ENCODE measurements at places on chromosomes 3 and 15.
A peak's percentile ranks its signal among the peaks of the same experiment; 100 is the strongest.

GRCh38 chr3:27789420-27789819 lies 67.3 kb upstream of the EOMES start:
- DNase-seq: no peak

- DNase-seq: no peak
These were observed 76.0 kb downstream of the P2RY1 start for GRCh38 chr3:152910966-152911365.

- DNase-seq: no peak
These were observed 12.5 kb downstream of the MAPK6 start for GRCh38 chr15:52031556-52031955.

DNA sequence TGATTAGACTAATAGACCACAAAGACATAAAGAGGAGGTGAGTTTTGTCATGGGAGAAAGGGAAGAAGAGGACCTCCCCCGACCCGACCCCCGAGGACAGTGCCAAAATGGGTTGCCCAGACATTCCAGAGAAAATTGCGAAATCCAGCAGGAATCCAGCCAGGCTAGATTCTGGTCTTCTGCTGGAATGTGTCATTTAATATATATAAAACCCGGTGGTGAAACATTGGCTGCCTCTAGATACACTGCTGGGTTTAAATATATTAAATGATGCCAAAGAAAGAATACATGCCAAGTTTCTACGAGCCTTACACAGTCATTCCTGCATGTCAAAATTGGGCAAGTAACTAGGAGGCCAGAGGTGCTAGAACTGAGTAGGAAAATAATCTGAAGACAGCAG lies 45.3 kb upstream of the SPESP1 start:
- no peak for DNase-seq

GRCh38 chr15:101427606-101428487 lies 61.7 kb downstream of the PCSK6 start:
- no peak for DNase-seq

DNA sequence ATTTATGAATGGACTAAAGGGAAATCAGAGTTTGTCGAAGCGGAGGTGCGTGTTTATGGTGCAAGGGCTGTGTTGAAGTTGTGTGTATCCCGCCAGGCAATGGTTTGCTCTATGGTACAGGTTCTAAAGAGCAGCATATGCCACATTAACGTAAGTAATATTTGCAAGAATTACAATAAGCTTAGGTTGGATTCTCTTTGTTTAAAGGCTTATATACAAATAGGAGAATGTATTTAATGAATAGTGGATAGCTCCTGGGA lies 800 bp downstream of the EPHA3 start:
- no peak for DNase-seq

DNA sequence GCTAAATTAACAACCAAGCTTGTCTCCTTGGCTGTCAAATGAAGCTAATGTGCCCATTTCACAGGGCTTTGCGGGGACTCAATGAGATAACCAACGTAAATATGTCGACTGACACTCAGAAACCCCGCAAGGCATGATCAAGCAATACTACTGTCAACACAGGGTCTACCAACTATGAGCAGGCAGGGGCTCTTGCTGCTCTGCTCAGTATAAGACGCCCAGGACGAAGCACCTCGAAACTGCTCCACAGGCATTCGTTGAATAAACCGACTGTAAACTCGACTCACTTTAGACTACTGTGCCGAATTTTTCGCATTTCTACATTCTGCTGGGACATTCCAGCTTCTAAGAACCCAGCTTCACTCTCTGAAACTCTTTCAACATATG lies 55.0 kb downstream of the FEZF2 start:
- no peak for DNase-seq

DNA sequence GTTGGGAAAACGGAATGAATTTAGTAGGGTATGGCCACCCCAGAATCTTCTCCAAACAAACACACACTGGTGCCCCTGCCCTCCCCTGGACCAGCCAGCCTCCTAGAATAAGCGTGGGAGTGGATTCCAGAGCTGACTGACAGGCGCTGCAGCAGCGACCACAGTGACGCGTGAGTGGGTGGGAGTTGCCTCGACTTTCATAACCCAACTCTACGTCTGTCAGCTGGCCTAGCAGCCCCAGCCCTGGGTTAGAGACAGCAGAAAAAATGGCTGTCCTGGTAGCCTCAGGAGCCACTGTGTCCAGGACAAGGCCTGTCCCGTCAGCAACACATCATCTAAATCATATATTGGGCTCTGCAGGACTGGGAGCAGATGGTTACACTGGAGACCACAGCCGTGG lies 10.0 kb downstream of the PLA2G4B start:
- DNase-seq: peak; percentile 14

DNA sequence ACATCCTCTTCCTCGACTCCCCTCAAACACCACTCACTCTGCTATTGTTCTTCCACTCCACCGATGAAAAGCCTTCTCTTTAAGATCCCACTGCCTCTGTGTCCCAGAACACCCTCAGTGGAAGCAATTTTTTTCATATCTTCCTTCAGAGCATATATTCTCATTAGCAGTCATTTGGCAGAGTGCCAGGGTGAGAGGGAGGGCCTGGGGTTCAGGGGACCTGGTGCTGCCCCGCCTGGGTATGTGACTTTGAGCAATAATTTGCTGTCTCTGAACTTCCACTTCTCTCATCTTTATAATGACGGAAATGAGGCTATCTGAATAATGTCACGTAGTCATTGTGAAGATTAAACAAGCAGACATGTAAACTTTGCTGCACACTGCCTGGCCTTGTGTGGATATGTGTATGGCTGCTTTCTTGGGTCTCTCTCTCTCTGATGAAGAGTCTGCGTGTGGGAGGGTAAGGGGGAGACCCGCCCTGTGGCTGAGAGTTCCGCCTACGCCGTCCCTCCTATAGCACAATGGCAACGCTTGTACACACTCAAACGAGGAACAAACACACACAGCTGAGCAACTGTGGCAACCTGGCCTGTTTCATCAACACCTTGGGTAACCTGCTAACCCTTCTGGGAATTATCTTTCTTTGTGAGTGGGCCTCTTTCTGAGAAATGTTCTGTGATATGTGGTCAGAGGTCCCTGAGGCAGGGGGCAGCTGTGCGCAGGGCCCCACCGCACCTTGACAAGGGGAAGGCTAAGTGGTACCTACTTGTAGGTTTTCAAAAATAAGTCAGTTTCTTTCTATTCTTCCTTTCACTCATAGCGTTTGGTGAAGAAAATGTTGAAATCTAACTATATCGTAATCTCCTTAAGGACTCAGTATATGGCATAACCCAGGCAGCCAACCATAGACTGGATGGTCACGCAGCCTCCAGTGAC lies 369.8 kb downstream of the SV2B start:
- peak; percentile 52 for DNase-seq
